Midbrain (tissue), 1 donor: ENCODE measurements at places on chromosomes 3 and 15.

GRCh38 chr15:72237029-72237852 lies 6.3 kb upstream of the PKM start:
- DNase-seq, result no peak

- DNase-seq, result no peak
Observed at GRCh38 chr3:16587047-16587680, 18.1 kb downstream of the DAZL start.

GRCh38 chr15:72117486-72118016 lies 399 bp downstream of the MYO9A start:
- peak; percentile 60 for DNase-seq

DNA sequence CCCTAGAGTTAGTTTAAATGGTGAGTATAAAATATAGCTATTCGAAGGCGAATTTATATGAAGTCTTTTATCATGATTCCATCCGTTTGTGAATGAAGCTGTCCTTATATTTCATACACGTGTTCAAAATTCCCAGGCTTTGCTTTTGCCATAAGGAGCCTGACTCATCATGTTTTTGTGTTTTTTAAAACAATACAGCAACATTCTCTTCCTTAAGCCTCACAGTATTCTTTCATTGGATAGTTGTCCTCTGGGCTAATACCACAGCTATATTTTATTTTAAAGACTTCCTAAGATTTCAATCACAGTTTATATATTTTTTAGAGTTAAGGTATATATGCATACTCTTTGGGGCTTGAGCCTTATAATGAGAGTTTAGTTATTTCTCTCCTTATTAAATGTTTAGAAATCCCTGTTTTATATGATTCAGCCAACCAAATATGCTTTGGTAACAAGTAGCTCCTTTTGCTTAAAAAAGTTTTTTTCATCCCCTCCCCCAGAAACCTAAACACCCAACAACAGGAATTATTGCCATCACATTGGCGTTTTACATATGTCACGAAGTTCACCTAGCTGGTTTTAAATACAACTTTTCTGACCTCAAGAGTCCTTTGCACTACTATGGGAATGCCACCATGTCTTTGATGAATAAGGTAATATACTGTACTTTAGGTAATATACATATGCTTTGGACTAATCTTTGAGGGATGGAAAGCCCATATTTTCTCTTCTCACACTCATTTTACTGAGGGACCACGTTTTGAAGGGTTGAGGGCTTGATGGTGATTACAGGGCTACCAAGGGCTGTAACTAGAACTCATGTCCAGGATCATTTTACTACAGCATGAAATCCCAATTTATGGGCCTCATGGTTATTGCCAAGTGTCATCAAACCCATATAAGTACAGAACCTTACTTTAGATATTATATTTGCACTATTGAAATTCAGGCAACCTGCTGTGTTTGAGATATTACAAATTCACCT lies 28.5 kb downstream of the ST3GAL6 start:
- no peak for DNase-seq

- no peak for DNase-seq
Observed at GRCh38 chr3:141150081-141150830, 81.4 kb upstream of the PXYLP1 start.

DNA sequence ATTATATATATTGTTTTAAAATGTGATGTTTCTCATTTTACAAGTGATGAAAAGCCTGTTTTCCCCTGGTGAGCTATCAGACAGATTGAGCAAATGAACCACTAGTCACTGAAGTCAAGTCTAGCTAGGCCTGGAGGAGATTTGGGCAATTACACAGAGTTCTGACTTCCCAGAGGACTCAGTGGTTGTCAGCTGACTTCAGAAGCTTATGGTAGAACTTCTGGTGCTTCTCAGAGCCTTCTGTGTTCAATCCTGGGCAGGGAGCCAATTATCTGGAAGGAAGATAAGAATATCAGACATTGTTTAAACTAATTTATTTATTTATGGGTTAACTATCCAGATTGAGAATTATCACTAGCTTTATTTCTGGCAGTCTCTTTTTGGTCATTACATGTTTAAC lies 37.7 kb upstream of the NAALADL2 start:
- DNase-seq, result no peak
